ENCODE measurements at places on chromosomes 6 and 20.

- DNase-seq, result no peak
Measured at GRCh38 chr20:54014293-54014926, 56.0 kb downstream of the BCAS1 start.

GRCh38 chr6:37619641-37620040 is 78.0 kb downstream of the MDGA1 start:
- DNase-seq, result no peak

- DNase-seq, result no peak
Measured at GRCh38 chr6:167244991-167245390, 46.1 kb upstream of the UNC93A start.

- DNase-seq, result no peak
Measured at GRCh38 chr6:19734061-19734460, 103.1 kb upstream of the ID4 start.

GRCh38 chr6:22008248-22008836 is 288.5 kb downstream of the PRL start:
- DNase-seq, result no peak

Measured in astrocyte of the spinal cord (primary cell).